Cortex of kidney (tissue), 1 donor: ENCODE measurements at places on chromosomes 4 and X.

DNA sequence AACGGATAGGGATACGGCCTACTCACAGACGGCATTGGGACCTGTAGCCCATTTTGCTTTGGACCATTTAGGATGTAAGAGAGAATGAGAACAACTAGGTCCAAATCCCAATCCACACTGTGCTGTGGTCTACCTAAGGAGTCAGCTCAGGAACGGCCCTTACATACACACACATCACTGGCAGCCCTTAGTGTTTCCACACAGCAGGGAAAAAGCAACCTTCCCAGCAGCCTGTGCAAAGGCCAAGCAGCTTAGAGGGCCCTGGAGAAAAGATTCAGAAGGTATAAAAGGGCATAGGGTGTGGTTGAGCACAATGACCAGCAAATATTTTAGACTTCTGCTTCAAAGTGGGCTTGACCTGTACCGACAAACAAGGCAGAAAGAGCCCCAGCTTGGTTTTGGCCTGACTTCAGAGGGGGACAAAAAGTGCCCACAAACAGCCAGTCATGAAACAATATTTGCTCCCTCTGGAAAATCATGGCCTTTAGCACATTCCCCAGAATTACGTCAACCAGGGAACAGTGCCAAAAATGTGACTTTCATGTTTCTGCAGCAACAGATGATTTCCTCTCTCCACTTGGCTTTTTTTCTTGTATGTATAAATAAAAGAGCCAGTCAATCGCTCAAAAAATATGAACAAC, 359.5 kb upstream of the FGF16 start:
- DNase-seq = no peak

- no peak for DNase-seq
Observed at GRCh38 chrX:68571610-68572311, 72.9 kb downstream of the YIPF6 start.

GRCh38 chr4:39255266-39255665, 72.9 kb downstream of the WDR19 start:
- no peak for DNase-seq

- no peak for DNase-seq
Observed at GRCh38 chr4:8639777-8640720, 47.5 kb downstream of the CPZ start.

DNA sequence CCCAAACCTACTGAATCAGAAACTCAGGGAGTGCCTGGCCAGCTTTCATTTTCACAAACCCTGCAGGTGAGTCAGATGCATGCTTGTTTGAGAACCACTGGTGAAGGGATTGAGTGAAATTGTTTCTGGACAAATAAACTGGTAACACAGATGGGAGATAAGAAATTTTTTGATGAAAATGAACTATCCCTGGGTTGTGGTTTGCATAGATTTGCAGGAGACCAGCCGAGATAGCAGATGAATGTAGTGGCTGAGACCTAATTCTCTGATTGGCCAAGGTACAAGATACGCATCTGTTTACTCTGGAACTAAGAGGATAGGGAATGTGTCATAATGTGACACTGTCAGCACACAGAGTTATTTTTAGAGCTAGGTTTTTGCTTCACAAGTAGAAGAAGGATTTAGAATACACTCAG, 117.8 kb upstream of the NOCT start:
- no peak for DNase-seq

DNA sequence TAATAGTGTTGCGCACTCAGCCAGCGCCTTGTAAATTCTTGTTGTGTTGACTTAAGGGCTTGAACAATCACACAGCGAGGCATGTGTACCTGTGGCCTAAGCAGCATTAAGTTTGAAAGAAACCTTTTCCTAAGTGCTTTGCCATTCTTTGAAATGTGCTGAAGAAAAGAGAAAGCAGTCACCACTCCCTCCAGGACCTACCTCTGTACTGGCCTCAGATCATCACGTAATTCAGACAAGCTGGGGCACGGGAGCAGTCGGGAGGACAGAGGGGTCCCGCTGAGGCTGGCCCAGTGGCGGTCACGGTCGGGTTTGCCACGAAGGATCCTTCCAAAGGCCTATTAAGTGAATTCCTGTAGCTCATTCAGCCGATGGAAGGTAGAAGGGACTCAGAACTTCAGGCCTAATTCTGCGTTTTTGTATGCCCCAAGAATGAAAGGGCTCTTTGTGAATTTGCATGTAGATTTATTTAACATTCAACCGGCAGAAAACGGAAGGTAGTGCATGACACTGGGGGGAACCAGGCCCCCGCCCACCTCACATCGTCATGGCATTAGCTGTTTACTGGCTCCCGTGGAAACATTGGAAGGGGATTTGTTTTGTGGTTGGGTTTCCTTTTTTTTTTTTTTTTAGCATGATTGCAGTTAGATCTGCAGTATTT, 106.3 kb downstream of the TRAPPC11 start:
- DNase-seq = no peak

GRCh38 chr4:107791902-107792301, 32.8 kb upstream of the SGMS2 start:
- DNase-seq = no peak

DNA sequence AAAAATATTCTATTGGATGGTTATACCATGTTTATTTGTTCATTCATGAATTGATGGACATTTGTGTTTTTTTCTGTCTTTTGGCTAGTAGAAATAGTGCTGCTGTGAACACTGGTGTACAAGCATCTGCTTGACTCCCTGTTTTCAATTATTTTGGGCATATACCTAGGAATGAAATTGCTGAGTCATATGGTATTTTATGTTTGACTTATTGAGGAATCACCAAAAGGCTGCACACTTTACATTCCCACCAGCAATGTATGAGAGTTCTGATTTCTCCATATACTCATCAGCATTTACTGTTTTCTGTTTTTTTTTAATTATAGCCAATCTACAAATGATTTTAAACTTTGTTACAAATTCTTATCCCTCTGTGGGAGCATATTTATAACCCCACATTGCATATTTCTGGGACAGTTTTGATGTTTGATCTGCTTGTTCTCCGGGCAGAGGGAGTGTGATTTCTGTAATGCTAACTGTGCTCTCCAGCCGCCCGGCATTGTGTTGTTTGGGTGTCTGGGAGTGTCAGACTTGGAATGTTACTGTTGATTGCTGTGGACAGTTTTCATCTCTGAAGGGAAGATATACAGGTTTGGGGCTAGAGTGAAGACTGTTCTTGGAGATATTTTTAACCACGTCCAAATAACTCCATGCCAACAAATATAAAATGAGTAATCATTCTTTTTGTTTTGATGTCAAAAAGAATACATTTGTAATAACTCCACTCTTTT, 60.5 kb upstream of the PGRMC2 start:
- DNase-seq = no peak

DNA sequence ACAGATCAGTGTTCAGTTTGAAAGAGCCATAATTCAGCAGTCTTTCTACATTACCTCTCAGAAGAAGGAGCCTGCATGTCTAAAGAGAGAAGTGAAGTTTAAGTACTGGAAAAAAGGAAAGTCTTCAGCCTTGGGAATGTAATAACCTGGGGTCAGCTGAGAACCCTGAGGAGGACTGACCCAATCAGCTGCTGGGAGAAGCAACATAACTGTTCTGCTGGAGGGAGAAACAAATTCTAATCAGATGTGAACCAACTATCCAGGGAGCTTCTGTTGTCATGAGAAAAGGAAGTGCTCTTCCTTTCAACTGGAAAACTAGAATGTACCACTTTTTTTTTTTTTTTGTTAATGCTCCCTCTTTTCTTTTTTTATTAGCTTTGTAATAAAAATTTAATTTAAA, 64.5 kb upstream of the PDE5A start:
- DNase-seq = no peak
